ENCODE measurements at places on chromosomes 3 and 15. TPM values are rescaled to one million over a fixed set of nuclear protein-coding genes. Genes with fewer than 3 reads are reported as not detected.

DNA sequence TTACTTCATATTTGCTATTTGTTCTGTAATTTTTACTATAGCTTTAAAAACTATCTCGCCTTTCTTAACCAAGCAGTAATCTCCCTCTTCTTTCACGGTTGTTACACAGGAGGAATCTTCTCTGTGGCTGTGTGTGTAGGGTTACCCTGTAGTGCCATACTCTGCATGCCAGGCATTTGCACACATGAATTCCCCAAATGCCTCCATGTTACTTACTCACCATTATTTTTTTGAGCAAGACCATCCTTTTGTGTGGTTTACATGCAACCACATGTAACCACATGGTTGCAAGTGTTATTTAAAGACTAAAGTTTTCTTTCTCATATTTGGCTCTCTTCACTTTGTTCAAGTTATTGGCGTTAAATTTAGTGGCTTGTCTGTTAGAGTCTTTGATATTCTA lies 45.5 kb downstream of the HPS3 start:
- H3K4me1 ChIP-seq: peaks cover 5% of the 10 kb centered on the region
- H3K27ac ChIP-seq: no peak overlapping the region
- H3K4me3 ChIP-seq: no peak overlapping the region
- no peaks in the 10 kb centered on the region for H3K27me3 ChIP-seq
- peaks cover 21% of the 10 kb centered on the region for H3K36me3 ChIP-seq
- DNase-seq: no peak

- H3K4me1 ChIP-seq: peaks cover 7% of the 10 kb centered on the region
- no peak overlapping the region for H3K4me3 ChIP-seq
- H3K27me3 ChIP-seq: no peaks in the 10 kb centered on the region
- H3K27ac ChIP-seq: no peak overlapping the region
- no peaks in the 10 kb centered on the region for H3K36me3 ChIP-seq
- no peak for DNase-seq
Observed at GRCh38 chr15:85558848-85559247, 178.4 kb downstream of the AKAP13 start.

GRCh38 chr3:183494341-183494740 lies 61.2 kb downstream of the KLHL6 start:
- no peak overlapping the region for H3K4me3 ChIP-seq
- H3K4me1 ChIP-seq: no peaks in the 10 kb centered on the region
- no peak for DNase-seq

DNA sequence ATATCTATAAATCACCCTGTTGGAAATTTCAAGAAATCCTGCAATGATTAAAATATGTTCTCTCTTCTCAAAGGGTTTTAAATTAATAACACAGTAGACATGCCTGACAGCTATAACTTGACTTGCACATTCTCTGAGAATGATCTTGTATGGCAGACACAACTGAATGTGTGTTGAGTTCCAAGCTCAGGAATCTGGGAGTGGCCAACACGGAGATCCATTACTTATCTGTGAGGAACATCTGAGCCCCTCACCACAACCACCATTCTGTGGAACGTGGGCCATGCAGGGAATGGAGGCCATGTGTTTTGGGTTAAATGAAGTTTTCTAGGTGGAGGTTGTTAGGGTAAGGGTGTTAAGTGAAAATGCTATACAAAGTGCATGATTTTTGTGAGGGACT lies 105.3 kb upstream of the CHMP2B start:
- H3K36me3 ChIP-seq: no peaks in the 10 kb centered on the region
- no peaks in the 10 kb centered on the region for H3K4me1 ChIP-seq
- no peak for DNase-seq

- no peak overlapping the region for H3K4me3 ChIP-seq
- no peaks in the 10 kb centered on the region for H3K36me3 ChIP-seq
- DNase-seq: no peak
- H3K4me1 ChIP-seq: no peaks in the 10 kb centered on the region
- H3K27ac ChIP-seq: no peak overlapping the region
- H3K27me3 ChIP-seq: no peaks in the 10 kb centered on the region
Observed at GRCh38 chr3:161474741-161475140, 21.9 kb upstream of the OTOL1 start.

DNA sequence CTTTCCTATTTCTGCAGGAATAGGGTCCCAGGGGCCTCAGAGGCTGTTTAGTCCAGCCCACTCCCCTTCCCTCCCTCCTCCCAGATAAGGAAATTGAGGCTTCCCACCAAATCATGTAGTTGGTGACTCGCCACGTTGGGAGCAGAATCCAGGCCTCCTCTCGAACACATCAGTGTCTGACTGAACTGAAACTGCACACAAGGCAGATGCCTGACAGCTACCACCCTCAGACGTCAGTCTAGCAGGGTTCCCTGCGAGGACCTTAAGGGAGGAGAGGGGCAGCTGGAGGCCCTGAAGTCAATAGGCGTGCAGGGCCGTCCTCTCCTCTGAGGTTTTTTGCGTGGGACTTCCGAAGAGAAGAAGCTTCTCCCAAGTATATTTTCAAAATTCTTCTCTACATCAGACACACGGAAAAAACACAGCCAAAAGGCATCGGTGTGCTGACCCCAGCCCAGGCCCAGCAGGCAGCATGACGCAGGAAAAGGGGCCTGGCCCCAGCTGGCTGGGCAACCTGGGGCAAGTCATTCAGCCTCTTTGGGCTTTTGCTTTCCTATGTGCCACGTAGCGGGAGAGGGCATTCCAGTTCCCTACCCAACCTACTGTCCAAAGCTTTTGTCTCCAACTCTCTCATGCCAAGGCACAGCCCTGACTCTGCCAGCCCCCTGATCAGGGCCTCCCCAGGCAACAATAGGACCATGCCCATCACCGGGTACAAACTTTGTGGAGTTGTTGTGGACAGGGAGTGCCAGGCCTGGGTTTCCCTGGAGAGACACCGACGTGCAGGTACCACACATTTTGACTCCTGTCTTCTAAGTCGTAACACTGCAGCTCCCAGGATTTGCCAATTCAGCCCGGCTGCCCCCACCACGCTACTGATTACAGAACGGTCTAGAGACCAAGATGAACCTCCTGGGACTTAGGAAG lies 283.1 kb downstream of the XXYLT1 start:
- H3K4me3 ChIP-seq: no peak overlapping the region
- no peaks in the 10 kb centered on the region for H3K27me3 ChIP-seq
- H3K27ac ChIP-seq: no peak overlapping the region
- H3K4me1 ChIP-seq: no peaks in the 10 kb centered on the region

GRCh38 chr3:31925271-31925630 lies 55.8 kb downstream of the OSBPL10 start:
- no peak overlapping the region for H3K4me3 ChIP-seq
- H3K27ac ChIP-seq: no peak overlapping the region
- no peaks in the 10 kb centered on the region for H3K27me3 ChIP-seq
- no peak for DNase-seq
- no peaks in the 10 kb centered on the region for H3K4me1 ChIP-seq

GRCh38 chr3:43086460-43087165 lies 19.3 kb downstream of the POMGNT2 start:
- no peaks in the 10 kb centered on the region for H3K27me3 ChIP-seq
- DNase-seq: no peak
- H3K36me3 ChIP-seq: no peaks in the 10 kb centered on the region
- peaks cover 2% of the 10 kb centered on the region for H3K4me1 ChIP-seq
- no peak overlapping the region for H3K27ac ChIP-seq

GRCh38 chr15:58056015-58056414 lies 9.5 kb downstream of the ALDH1A2 start:
- H3K4me1 ChIP-seq: no peaks in the 10 kb centered on the region
- H3K4me3 ChIP-seq: no peak overlapping the region
- H3K36me3 ChIP-seq: no peaks in the 10 kb centered on the region
- no peak for DNase-seq
- H3K27me3 ChIP-seq: no peaks in the 10 kb centered on the region
- H3K27ac ChIP-seq: no peak overlapping the region

GRCh38 chr15:64149424-64149823 lies 2.1 kb upstream of the SNX22 start:
- no peak for DNase-seq
- H3K27me3 ChIP-seq: no peaks in the 10 kb centered on the region
- peaks cover 11% of the 10 kb centered on the region for H3K4me1 ChIP-seq
- no peaks in the 10 kb centered on the region for H3K36me3 ChIP-seq
- H3K27ac ChIP-seq: no peak overlapping the region
- H3K4me3 ChIP-seq: no peak overlapping the region

GRCh38 chr15:50210462-50211157 lies 28.6 kb downstream of the SLC27A2 start:
- H3K27ac ChIP-seq: no peak overlapping the region
- DNase-seq: no peak
- H3K27me3 ChIP-seq: no peaks in the 10 kb centered on the region
- H3K4me1 ChIP-seq: peaks cover 5% of the 10 kb centered on the region

- H3K4me3 ChIP-seq: no peak overlapping the region
- H3K4me1 ChIP-seq: no peaks in the 10 kb centered on the region
- no peak overlapping the region for H3K27ac ChIP-seq
Observed at GRCh38 chr3:94420931-94421330, 358.1 kb downstream of the NSUN3 start.

The CPNE9 gene
- 0.34 TPM for total RNA-seq

The PIK3CA gene
- total RNA-seq: 42.9 TPM

The COL8A1 gene
- total RNA-seq: 84.6 TPM

The ACTR8 gene
- total RNA-seq: 25.6 TPM

The TNFAIP8L3 gene
- total RNA-seq: 4.4 TPM

The CADPS gene
- total RNA-seq: 3.6 TPM

The CEMIP gene
- 3.6 TPM for total RNA-seq

The CNTN4 gene
- 8.9 TPM for total RNA-seq

The ZDHHC3 gene
- total RNA-seq: 96.2 TPM

The NANOGP8 gene
- total RNA-seq: 0.88 TPM

The TGM4 gene
- not detected for total RNA-seq

The A4GNT gene
- not detected for total RNA-seq

Data from lung (tissue), 17 donors.